ENCODE measurements at places on chromosomes 1 and 21.

DNA sequence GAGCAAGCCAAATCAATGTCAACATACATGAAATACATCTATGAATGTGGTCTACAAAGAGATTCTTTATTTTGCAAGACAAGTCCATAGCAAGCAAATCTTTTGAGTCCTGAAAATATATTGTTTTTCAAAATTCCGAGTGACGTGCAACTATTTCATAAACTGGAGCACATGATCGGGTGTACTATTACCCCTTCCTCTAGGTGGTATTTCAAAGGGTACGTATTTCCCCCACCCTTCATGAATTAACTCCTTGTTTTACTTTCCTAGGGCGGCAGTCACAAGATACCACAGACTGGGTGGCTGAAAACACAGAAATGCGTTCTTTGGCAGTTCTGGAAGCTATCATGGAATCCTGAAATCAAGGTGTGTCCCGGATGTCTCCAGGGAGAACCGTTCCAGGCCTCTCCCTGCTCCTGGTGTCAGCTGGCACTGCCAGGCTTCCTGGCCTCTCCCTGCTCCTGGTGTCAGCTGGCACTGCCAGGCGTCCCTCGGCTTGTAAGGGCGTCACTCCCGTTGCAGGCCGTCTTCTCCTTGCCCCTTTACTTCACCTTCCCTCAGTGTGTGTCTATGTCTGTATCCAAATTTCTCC, 55.3 kb downstream of the RIPK4 start:
- no peak for DNase-seq

- DNase-seq: no peak
Observed at GRCh38 chr1:204434116-204434755, 22.6 kb upstream of the PPP1R15B start.

DNA sequence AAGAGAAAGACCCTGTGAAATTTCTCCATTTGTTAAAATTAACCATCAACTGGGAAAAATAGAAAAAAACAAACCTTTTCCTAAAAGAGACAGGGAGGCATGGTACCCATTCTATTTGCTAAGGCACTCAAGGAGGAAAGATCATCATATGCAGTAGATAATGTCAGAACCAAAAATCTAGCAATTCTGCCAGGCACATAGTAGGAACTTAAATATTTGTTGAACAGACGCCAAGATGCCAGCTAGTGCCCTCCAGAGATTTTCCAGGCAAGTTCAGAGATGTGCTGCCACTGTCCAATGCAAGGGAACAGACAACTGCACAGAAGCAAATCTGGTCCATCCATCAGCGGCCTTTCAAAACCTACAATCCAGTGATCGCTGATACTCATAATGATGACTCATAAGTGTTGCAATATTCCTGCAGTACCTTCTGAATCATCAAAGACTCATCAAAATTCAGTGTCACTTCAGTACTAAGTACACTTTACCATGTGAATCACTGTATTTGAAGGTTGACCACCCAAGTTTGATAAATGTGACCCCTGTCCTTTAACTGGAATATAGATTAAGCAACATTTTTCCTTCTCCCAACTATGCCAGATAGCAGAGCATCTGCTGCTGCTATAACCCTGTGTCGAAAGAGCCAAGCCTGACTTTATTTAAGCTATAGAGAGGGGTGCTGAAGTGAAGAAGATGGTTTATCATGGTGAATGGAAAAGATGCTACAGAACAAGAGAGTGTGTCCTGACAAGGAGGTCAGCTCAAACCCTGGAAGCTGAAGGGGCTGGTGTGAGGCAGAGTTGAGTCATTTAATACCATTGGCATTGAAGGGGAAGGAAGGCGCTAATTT, 99.1 kb downstream of the MT1HL1 start:
- no peak for DNase-seq

GRCh38 chr1:67300561-67300960, 7.1 kb upstream of the IL12RB2 start:
- no peak for DNase-seq

- DNase-seq: no peak
Observed at GRCh38 chr1:153312570-153313186, at the start of gene PGLYRP3. PGLYRP3 (minus strand) TSS chr1:153312952; CDS start chr1:153310665, 2,287 bp downstream.

DNA sequence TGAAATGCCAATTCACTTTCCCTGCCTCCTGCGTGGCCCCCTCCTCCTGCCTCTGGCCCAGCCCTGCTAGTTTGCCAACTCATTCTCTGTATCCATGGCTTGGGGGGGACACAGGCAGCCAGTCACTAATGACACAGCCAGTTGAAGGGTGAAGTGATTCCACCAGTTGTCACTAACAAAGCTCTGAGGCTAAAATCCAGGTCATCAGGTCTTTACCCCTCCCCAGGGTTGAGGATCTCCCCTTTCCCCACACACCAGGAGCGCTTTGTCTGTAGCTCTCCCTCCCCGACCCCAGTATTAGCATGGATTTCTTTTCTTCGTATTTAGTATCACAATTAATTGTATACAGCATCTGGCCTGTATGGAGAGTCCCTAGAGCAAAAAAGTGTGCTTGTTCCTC, 394.1 kb downstream of the RRAGC start:
- no peak for DNase-seq

- DNase-seq: no peak
Observed at GRCh38 chr1:73500154-73500553, 697.8 kb downstream of the LRRIQ3 start.

DNA sequence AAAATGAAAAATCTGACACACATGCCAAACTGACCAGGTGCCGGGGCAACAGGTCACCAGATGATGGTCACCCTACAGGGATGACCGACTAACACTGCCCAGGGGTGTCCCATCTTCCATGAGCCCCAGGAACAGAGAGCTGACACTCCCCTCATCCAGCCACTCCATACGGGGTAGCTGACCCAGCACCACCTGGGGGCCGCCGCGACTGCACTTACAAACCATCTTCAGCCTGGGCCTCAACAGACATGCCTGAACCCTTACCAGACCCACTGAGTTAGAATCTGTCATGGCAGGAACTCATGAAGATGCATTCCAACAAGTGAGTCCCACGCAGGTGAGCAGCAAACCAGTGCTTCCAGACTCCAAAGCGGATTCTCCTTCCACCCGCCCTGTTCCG, 31.6 kb upstream of the AJAP1 start:
- DNase-seq: no peak

GRCh38 chr1:158999316-159000069, 10.2 kb upstream of the IFI16 start:
- DNase-seq: no peak

- DNase-seq: no peak
Observed at GRCh38 chr1:176701151-176701866, 238.3 kb downstream of the PAPPA2 start.

GRCh38 chr1:21865609-21865942, 53.5 kb downstream of the LDLRAD2 start:
- DNase-seq: no peak

DNA sequence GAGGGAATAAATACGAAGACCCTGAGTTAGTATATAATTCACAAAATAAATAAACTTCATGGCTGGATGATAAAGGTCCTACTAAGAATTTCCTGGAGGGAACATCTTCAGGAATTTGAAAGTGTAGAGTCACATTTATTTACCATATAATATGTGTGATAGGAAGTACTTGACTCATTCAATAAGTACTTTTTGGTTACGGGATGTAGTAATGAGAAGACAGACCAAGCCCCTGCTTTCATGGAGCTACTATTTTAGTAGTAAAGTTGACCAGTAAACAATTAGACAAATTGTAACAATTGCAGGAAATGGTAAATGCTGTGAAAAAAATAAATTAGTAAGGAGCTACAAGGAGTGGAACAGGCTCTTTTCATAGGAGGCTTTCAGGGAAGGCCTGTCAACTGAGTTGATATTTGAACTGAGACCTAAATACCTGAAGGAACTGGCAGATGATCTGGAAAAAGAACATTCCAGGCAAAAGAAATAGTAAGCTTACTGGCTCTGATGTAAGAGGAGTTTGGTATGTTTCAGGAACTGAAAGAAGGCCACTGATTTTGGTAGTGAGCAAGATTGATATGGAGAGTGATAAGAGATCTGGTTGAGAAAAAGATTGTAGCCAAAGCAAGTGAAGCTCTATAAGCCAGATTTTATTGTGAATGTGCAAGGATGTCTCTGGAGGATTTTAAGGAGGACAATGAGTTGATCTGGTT, 36.2 kb downstream of the CAMSAP2 start:
- no peak for DNase-seq

- DNase-seq: no peak
Observed at GRCh38 chr1:201404722-201405483, 5.8 kb upstream of the LAD1 start.

DNA sequence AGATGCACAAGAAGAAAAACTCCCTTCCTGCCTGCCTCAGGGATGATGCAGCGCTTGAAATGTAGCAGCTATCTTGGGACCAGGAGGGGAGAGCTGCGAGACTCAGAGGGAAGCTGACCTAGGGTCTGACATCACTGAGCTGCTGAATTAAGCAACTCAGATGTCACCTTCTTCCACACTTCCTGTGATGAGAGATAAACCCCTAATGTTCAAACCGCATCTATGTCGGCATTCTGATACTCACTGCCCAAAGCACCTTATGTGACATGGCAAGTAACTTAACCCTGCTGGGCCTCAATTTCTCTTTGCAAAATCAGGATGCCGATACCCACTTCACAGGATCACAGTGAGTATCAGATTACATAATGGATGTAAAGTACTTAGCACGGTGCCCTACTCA, 9.1 kb upstream of the AK2 start:
- DNase-seq: no peak

- DNase-seq: no peak
Observed at GRCh38 chr1:67304023-67304422, 3.6 kb upstream of the IL12RB2 start.

- DNase-seq: no peak
Observed at GRCh38 chr1:63825111-63825510, 51.3 kb downstream of the ROR1 start.

DNA sequence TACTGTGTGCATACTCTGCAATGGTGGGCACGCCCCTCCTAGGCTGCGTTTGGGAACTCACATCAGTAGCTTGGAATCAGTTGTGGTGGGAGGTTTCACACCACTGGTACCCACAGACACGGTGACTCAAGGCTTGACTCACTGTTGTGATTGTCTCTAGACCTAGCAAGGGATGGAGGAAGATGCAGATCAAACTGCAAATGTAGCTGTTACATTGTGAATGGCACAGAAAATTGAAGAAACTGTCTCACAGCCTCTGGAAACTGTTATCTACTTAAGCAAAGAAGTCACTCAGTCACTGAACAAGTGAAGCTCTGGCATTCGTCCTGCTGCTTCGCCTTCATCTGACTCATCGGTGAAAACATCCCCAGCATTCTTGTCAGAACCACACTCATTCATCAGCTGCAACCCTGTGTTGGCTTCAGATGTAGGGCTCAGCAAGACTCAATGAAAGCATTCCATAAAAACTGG, 59.5 kb downstream of the POFUT2 start:
- no peak for DNase-seq

GRCh38 chr1:46772571-46772970, 26.3 kb upstream of the CYP4B1 start:
- no peak for DNase-seq

DNA sequence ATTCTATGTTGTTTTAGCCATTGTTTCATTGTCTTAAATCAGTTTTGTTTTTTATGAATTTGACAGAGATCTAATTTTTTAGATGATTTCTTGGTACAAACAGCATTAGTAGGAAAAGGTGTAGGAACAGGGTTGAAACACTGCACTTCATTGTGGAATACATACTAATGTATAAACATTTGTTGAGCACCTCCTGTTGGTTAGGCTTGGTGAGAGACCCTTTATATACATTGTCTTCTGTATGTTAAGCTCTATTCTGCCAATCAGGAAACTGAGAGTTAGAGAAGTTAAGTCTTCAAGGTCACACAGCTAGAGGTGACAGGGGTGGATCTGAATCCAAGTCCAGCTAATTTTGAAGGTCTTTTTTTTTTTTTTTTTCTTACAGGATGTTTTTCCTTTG, 192.7 kb downstream of the VPS13D start:
- DNase-seq: no peak

GRCh38 chr1:224425279-224425884, 9.2 kb downstream of the WDR26 start:
- no peak for DNase-seq

DNA sequence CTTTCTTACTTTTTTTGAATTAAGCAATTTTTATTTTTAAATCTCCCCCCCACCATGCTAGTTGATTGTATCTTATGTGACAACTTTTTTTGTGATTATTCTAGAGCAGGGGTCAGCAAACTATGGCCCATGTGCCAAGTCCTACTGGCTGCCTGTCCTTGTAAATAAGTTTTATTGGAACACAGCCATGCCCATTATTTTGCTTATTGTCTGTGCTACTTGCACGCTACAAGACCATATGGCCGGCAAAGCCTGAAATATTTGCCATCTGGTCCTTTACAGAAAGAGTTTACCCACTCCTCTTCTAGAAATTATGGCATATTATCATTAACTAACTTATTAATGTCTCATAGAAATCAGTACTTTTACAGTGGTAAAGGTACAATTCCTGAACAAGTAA, 51.7 kb downstream of the AK5 start:
- DNase-seq: no peak

GRCh38 chr1:22750685-22751051, 40.0 kb downstream of the EPHB2 start:
- no peak for DNase-seq

DNA sequence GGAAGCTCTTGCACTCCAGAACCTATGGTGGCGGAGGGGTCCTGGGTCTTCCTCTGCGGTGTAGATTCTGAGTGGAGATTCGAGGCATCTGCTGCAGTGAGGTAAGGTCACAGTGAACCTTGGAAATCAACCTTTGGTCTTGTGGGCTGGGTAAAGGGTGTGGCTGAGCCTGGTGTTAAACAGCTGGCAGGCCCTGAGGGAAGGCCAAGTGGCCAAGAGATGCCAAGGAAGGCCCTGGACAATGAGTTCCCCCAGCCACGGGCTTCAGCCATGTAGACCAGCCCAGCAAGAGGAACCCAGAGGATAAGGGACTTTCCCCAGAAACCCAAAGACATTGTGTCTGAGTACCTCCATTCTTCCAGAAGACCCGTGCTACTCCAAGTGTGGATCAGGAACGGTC, 137.2 kb upstream of the ETS2 start:
- DNase-seq: no peak

DNA sequence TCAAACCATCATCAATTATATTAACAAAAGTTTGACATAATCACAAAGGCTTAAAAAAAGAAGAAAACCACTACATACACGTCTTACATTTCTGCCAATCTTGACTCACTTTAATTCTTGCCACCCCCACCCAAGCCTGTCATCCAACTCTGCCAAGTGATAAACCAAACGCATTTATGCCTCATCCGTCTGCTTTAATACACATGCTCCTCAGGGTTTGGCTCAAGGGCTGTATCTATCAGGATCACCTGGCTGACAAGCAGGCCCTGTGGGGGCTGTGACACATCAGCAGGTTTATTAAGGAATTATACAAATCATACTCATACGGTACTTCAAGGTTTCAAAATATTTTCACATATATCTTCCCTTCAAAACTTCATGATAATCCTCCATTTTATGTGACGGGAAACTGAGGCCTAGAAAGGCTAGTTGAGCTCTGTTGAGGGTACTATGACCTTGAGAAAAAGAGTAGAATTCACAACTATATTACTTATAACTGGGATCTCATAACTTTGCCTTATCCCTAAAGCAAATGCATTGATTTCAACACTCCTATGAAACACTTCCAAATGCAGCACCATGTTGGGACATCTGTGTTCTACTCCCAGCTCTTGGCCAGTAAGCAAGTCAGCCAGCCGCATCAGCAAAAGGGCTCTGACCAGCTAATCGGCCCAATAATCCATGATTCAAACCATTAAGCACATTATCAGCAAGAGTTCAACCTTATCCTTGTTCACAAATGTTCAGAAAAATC, 8.7 kb downstream of the SORT1 start:
- no peak for DNase-seq

Data from left forelimb (tissue), 1 donor.